ENCODE measurements at places on chromosomes 7 and 10.

GRCh38 chr10:98924526-98924925 lies 311.1 kb downstream of the HPSE2 start:
- no peak for DNase-seq

GRCh38 chr7:133682364-133683181 lies 429.7 kb downstream of the EXOC4 start:
- DNase-seq = no peak

DNA sequence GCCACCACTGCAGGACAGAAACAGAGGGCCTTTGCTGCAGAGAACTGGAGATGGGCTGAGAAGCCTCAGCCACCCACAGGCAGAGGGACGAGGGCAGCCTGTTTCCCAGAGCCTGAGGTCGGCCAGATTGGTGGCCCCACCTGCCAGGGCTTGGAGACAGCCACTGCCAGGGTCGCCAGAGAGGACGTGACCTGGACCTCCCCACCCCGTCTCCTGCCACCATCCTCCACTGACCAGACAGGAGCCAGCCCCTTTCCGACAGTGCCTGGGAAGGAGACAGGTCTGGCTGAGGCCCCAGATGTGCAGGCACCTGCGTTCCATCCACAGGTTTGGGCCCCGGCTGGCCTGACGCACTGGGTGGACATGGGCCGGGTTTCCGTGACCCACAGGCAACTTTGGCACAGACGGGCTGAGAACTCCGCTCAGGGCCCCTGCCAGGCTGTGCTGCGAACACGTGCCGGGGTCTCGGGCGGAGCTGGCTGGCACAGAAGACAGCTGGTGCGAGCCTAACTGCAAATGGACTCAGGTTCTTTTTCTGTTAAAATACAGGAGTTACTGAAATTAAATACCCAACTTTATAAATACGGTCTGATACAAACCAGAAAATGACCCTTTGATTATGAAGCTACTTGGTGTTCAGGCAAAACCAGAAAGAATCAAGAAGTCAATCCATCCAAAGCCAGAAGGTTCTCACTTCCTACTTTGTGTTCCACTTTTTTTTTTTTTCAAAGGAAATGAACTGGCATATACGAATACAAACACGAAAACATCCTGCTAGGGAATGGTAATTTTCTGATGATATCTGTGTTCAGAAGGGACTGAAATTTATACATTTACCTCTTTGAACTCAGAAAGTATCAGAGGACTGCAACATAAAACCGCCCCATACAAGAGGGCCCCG lies 6.9 kb downstream of the COX19 start:
- no peak for DNase-seq

DNA sequence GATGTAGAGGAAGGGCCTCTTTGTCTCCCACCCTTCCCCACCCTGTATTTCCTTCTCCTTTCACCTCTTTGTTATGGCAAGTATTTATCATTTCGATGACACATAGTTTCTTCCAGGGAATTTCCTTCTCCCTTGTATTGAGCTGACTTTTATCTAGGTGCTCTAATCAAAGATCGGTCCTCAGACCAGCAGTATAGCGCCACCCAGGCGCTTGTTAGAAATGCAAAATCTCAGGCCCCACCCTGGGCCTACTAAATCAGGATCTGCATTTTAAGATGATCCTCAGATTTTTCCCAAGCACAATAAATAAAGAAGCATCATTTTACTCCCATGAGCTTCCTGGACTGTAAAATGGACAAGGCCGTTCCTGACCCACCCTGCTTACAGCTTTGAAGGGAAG lies 12.0 kb upstream of the GOT1 start:
- DNase-seq = no peak

GRCh38 chr7:11609096-11609670 lies 222.8 kb downstream of the THSD7A start:
- DNase-seq = no peak

DNA sequence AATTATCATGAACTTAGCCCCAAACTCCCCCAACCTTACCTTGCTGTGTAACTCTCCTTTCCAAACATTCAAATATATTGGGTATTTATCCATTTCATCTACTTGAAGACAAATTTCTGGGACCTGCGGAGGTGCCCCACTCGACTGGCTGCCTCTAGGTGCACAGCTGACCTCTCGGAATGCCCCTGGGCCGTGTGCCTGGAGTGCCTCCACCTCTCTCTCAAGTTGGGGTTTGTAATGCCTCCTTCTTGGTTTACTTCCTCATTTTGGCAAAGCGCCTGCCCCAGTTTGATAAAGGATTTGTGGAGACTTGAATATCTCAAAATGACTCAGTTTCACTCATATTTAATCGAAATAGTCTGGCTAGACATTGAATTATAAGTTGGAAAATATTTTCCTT lies 16.6 kb downstream of the ZNF777 start:
- no peak for DNase-seq

DNA sequence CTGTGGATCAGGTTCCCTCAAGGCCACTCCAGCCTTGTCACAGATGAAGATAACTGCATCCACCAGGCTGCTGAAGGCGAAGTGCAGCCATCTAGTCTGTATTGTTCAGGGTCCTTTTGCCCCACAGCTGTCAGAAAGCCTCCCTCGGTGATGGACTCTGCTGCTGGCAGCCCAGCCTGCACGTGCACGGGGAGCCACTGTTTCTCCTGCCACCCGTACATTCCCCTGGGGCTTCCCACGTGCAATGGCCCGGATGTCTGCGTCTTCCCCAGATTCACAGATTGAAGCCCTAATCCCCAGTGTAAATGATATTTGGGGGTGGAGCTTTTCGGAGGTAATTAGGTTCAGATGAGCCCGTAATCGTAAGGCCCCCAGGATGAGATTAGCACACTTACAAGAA lies 46.6 kb upstream of the VIPR2 start:
- DNase-seq = no peak
